ENCODE measurements at places on chromosomes 16 and 17.

DNA sequence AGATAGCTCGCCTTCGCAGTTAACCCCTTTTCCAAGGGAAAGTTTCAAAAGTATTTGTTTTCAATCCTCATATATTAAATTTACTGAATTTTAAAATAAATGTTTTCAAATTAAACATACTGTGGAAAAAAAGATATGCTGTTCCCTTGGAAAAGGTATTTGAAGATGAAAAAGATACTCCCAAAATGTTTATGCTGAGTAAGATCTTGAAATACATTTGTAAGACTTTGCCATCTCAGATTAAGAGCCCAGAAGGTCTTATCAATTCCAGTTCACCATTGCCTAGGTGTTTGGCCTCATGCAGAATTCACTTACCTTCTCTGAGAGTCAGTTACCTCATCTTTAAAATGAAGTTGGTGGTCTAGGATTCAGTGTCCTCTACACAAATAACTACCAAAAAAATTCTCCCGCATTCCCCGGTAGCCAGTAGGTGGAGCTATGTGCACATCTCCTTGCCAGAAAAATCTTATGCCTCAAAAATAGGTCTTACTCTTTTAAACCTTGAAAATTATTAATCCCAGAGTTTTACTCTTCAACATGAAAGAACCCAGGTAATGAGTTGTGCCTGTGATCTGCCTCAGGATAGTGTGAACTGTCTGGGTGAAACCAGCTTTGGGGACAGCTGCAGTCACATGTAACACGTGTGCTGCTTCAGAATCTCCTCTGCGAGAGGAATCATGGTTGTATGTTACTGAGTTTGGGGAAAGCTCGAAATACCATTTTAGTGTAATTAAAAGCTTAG lies 178.3 kb downstream of the MRTFB start:
- no peak for DNase-seq

- DNase-seq = no peak
Measured at GRCh38 chr16:55051571-55052347, 121.1 kb downstream of the IRX5 start.

DNA sequence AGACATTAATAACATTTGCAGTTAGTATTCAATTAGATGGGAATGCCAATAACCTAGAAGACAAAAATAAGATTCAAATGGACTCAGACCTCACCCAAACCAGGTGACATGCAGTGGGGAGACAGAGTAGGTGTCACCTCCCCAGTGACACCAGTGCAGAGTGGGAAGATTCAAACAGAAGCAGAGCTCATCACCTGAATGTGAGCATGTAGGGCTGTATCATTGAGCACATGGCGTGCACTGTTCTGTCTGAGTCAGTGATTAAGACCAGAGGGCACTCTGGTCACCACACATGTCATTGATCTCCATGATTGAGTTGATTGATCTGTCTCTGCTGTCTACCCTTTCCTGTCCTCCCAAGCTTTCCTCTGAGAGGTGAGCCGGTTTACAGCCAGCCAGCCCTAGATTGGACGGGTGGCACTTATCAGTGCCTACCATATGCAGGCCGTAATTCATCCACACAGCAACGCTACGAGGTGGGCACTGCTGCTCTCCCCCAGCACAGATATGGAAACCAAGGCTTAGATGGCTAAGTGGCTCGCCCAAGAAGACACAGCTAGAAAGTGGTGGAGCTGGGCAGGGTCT lies 34.0 kb downstream of the RHBDL3 start:
- no peak for DNase-seq

GRCh38 chr17:36993227-36993626 lies 44.5 kb downstream of the AATF start:
- no peak for DNase-seq

GRCh38 chr16:88454523-88454947 lies 1.5 kb downstream of the ZFPM1 start:
- DNase-seq = no peak
